ENCODE measurements at places on chromosomes 6 and 20.

- no peak for DNase-seq
Measured at GRCh38 chr6:93842178-93842577, 422.8 kb upstream of the EPHA7 start.

DNA sequence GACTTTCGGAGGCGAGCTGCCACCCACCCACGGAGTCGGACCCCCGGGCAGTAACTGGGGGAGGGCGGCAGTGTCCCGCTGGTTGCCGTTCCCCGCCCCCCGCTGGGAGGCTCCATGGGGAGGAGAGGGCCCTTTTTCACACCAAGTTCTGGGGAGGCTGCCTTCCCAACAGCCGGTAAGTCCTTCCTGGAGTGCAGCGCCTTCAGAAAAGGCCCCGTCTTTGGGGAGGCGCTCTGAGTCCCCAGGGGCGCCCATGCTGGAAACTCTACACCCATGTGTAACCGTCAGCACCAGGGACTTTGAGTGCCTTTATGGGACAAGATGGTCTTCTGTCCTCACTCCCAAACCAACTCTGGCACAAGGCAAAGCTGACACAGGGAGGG, 430 bp upstream of the SOX18 start:
- DNase-seq = no peak

DNA sequence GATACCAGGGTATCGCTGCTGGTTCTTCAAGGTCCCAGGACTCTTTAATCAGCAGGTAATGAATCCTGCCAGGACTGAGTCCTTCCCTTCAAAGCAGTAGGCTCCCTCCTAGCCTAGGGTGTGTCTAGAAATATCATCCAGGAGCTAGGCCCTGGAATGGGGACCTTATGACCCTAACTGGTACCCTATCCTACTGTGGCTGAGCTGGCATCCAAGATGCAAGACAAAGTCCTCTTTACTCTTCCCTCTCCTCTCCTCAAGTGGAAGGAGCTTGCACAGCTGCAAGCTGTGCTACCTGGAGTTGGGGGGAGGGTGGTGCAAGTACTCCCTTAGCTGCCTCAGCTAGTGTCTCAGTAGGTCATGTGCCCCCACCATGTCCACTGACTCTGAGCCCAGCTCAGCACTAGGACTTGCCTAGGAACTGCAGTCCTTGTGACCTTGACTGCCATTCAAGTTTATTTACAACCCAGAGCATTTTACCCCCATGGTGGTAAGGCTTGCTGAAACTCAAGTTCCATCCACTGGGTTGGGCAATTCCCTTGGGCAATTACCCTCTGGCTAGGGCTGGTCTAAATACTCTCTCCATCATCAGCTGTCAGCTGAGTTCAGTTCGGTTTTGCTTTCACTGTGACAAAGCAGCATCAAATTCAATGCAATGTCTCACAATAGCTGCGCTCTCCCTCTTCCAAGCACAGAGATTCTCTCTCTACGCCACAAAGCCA, 48.4 kb upstream of the TOP1 start:
- no peak for DNase-seq

DNA sequence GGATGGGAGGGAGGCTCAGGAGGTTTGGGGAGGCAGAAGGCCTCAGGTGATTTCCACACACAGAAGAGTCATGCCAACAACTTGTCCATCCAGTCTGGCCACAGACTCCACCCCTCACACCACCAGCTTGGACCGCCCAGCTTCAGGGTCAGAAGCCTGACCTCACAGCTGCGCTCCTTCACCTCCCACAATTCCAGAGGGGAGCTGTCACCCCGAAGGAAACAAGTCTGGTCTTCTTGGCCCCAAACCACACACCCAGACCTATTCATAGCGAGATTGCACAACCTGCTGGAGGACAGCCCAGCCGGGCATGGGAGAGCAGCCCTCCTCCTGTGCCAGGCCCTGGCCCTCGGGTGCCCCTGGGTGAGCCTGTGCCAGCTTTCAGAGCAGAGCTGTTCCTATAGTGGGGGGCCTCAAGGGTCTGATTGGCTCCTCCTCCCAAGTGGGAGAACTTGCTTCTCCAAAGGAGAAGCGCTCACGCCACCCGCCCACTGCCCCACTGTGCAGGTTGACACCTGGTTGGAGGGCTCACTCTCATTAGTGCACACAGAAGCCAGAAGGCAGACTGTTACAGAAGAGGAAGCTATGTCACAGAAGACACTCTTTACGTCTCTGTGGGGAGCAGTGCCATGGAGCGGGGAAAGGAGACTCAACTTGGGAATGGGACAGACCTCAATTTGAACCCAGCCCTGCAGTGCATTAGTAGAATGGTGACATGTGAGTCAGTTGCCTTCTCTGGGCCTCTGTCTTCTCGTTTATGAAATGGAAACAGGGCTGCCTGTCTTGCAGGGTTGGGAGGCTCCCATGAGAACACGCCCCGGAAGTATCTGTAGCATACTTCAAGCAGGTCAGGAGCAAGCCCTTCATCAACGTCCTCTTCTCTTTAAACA, 128.8 kb downstream of the FOXO3 start:
- no peak for DNase-seq

DNA sequence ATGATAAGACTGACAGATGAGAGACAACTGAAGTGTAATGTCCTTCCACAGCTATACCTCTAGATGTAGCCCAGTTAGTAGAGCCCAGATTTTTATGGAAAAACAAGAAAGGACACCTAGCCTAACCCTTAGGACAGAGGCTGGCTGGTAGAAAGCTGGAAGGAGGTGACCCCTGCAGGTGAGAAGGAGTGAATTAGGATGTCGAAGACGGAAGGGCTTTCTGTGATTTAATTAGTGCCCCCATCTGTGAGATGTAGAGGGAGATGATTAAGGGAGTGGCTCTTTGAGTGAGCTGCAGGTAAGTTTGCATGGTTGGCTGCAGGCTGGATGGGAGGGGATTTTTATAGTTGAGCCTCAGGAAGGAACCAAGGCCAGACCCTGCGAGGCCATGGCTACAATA, 82.8 kb downstream of the GFRA4 start:
- DNase-seq = no peak

DNA sequence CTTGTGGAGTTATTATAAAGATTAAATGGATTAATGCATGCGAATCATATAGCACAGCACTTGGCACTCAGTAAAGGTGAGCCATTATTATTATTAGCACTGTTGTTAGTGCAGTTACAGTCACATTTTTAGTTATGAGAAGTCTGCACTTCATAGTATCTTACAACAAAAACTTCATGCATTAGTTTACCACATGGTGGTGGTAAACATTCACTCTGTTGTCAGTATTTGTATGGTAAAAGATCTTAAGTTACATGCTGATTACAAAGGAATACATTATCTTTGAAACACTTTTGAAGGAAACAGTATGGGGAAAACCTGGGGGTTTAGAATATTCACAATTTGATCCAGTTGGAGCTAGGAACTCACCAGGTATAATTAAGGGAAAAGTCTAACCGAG, 20.8 kb downstream of the TMEM14A start:
- DNase-seq = no peak

GRCh38 chr20:59122566-59122919, 41.1 kb upstream of the ZNF831 start:
- DNase-seq = no peak

- no peak for DNase-seq
Measured at GRCh38 chr6:68134796-68135195, 500.3 kb upstream of the ADGRB3 start.

GRCh38 chr20:7994809-7995208, 24.8 kb downstream of the TMX4 start:
- DNase-seq = no peak

- DNase-seq = no peak
Measured at GRCh38 chr6:167824591-167825331, 1.9 kb upstream of the AFDN start.

GRCh38 chr6:87444362-87444761, 28.4 kb upstream of the SLC35A1 start:
- no peak for DNase-seq

DNA sequence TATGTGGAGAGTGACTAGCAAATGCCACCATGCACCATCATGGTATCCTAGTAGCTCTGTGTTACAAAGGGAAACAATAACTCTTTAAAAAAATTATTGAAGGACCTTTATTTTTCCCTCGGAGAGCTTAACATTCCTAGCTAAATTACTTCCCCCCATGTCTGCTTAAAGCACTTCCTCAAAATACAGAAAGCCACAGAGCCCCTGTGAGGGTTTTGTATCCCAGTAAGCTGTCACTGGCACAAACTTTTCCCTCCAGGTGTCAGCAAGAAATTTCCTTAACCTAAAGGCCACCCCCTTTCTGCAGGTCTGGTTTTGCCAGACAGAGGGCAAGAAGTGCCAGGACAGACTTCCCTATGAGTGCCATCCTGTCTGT, 340.0 kb upstream of the PRDM1 start:
- no peak for DNase-seq

GRCh38 chr6:159914565-159914923, 23.8 kb downstream of the MAS1 start:
- no peak for DNase-seq
